Right ventricle myocardium superior (tissue), 1 donor: ENCODE measurements at places on chromosomes 16 and 17. TPM values are rescaled to one million over a fixed set of nuclear protein-coding genes. Genes with fewer than 3 reads are reported as not detected.

Gene CDR2
- 5.2 TPM for total RNA-seq

Gene TNFRSF13B
- total RNA-seq = not detected

Gene NTN3
- 0.19 TPM for total RNA-seq

Gene KCNH6
- not detected for total RNA-seq

Gene KRTAP1-5
- not detected for total RNA-seq

Gene RAPGEFL1
- total RNA-seq = 2.7 TPM

Gene TRAP1
- total RNA-seq = 146 TPM

Gene CETP
- total RNA-seq = 0.24 TPM

Gene OR3A1
- total RNA-seq = not detected

Gene OR4D1
- total RNA-seq = not detected

Gene ALOX12
- total RNA-seq = not detected

Gene IKZF3
- 0.22 TPM for total RNA-seq

Gene RND2
- 0.65 TPM for total RNA-seq

Gene MYO15B
- 37.1 TPM for total RNA-seq

Gene SLFN11
- total RNA-seq = 16.8 TPM

Gene TMEM106A
- total RNA-seq = 3.6 TPM

Gene PRSS33
- total RNA-seq = not detected

Gene HAP1
- total RNA-seq = not detected

Gene TBC1D3
- total RNA-seq = not detected

Gene OSGIN1
- total RNA-seq = 7.2 TPM

Gene DEXI
- total RNA-seq = 112 TPM

Gene HSD11B2
- total RNA-seq = 0.89 TPM

Gene SLC47A2
- total RNA-seq = not detected

Gene ABCA6
- total RNA-seq = 29.7 TPM

Gene ASPA
- total RNA-seq = 2.5 TPM

Gene DHX58
- 2.5 TPM for total RNA-seq

Gene CHST5
- total RNA-seq = 0.22 TPM

Gene TRPV2
- 10.3 TPM for total RNA-seq

Gene IL17C
- not detected for total RNA-seq
